ENCODE measurements at places on chromosomes 1 and 21.
A peak's percentile ranks its signal among the peaks of the same experiment; 100 is the strongest.

DNA sequence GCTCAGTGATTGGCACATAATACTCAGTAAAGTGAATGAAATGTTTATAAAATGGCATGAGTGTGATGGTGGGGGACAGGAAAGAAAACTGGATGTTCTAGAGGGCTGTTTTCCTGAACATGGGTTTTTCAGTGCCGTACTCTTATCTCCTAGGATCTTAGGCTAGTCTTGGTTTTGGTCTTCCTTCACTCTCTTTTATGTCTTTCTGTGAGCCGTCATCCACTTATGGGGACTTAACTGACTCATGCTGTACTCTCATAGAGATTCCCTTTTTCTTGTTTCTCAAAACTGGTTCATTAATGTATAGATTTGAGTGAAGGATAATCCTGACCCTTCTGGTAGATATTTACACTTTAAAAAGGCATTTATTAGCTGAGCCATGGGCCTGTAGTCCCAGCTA is 16.6 kb downstream of the AGO3 start:
- no peak for DNase-seq

DNA sequence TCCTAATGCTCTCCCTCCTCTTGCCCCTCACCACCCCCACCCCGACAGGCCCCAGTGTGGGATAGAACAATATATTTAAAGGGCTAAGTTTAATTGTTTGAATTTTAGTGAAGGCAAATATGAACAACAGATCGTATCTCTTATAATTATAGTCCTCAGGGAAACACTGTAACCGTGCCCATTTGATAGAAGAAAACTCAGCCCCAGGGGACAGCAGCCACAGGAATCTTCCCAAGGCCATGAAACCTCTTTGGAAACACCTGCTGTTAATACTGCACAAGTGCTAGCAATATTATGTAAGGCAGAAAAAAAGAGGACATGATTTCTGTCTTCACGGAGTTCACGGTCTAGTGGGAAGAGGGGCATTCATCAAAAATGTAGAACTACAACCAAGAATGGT is 142.2 kb downstream of the URB2 start:
- no peak for DNase-seq

DNA sequence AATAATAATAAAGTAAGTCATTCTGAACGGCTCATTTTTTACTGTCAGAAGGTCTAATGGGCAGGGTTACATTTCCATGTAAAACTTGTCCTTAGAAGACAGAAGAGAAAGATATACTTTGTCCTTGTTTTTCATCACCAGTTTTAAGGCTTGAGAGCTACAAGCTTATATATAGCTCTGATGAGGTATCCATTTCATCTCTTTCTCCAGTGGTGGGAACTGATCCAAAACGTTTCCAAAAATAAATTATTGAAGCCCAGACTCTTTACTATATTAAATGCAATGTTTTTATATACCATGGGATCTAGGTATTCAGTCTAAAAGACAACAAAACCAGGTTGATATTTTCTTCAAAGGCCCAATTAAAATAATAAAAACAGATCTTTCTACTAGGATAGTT is 8.7 kb downstream of the B3GALNT2 start:
- no peak for DNase-seq

GRCh38 chr1:51519865-51520699 is 1.0 kb upstream of the EPS15 start:
- peak; percentile 76 for DNase-seq

GRCh38 chr1:29355375-29355774 is 119.1 kb downstream of the PTPRU start:
- DNase-seq = no peak

Data from EL (cell line).